ENCODE measurements at places on chromosomes 5 and 9. TPM values are rescaled to one million over a fixed set of nuclear protein-coding genes. Genes with fewer than 3 reads are reported as not detected.

NUTM2G gene
- total RNA-seq: not detected

FAT2 gene
- total RNA-seq: not detected

SPZ1 gene
- not detected for total RNA-seq

FBXL7 gene
- not detected for total RNA-seq

SEC24A gene
- 16.2 TPM for total RNA-seq

ASS1 gene
- not detected for total RNA-seq

TUBB4B gene
- 60.2 TPM for total RNA-seq

PCDHA3 gene
- not detected for total RNA-seq

DNA sequence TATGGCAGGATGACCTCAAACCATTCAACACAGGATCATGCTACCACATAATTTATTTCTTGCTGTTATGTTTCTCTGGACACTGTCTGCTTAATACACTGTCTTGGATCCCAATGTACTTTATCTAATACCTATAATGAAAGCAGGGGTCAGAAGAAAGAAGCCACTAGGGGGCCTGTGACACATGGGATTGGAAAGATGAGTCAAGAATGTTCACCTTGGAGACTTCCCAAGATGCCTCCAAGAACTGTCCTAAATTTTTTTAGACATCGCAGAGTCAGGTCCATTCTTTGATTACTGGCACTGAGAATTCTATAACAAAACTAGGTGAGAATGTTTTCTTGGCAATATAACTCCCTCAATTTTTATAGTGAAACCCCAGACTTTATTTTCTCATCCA, 305.8 kb upstream of the SMARCA2 start:
- DNase-seq: no peak

DNA sequence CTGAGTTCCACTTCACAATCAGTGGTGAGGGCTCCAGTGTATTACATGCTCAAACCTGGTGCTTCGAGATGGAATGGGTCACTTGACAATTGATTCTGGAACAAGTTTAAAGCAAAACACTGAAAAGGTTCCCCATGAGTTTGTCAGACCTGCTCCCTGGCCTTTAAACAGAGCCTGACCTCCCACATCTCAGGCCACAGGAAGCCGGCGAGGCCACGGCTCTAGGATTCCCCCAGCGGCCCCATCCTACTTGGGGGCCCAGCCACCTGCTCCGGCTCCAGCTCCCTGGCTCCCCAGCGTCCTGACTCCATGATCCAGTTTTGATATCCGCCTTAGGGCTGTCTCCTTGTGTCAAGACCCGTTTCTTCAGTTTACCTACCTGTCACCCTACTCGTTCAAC, 62.0 kb downstream of the TTLL11 start:
- DNase-seq: no peak
